KBM-7 (cell line): ENCODE measurements at places on chromosomes 4 and X.

GRCh38 chr4:22071749-22072148, 123.2 kb upstream of the KCNIP4 start:
- no peak for DNase-seq

- no peak for DNase-seq
Measured at GRCh38 chr4:10225096-10225495, 108.5 kb upstream of the WDR1 start.

- DNase-seq = no peak
Measured at GRCh38 chr4:75741027-75741426, 16.6 kb downstream of the USO1 start.

- DNase-seq = no peak
Measured at GRCh38 chr4:139525414-139525813, 30.6 kb downstream of the SETD7 start.

GRCh38 chr4:159725571-159725970, 622.7 kb downstream of the RAPGEF2 start:
- no peak for DNase-seq

GRCh38 chrX:154873329-154873728, 12.8 kb upstream of the F8A1 start:
- DNase-seq = no peak

DNA sequence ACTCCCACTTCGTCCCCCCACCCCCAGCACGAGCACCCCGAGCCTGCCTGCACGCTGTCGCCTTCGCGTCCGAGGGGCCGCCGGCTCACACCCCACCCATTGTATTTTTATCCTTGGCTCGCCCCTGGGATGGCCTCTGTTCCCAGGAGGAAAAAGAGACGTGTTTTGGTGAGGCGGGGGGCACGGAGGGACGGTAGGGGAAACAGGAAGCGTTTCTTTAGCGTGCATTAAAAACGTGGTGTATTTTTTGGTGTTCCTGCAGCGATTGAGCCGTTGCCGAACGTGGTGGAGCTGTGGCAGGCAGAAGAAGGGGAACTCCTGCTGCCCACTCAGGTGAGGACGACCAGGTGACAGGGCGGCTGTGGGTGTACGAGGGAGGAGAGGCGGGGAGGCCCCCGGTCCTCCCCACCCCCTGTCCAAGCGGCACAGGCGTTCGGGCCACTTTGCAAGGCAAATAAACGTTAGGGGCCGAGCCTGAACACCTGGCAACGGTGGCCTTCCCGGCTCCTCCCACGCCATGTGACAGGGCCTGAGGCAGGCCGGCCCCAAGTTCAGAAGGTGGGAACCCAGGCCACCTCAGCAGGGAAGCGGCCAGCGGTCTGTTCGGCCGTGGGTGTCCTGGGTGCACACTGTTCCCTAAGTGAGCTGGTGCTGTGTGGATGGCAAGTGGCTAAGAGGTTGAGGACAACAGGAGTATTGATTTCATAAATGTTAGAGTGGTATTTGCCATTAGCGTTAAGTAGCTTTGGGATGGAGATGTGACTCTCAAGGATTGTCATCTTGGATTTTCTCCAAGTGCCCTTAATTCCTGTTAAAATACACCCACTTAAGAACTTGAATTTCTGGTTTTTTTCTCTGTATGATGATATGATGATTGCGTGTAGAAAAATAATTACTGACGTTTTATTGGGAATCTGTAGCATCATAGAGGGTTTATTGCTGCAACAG, 1.1 kb downstream of the TMEM131L start:
- DNase-seq = peak; percentile 51
